ENCODE measurements at places on chromosomes 7 and 10. TPM values are rescaled to one million over a fixed set of nuclear protein-coding genes. Genes with fewer than 3 reads are reported as not detected.

GRCh38 chr7:44534501-44534900 lies 6.6 kb downstream of the NPC1L1 start:
- peak; percentile 73 for DNase-seq

EBLN1 gene
- total RNA-seq, result not detected

- peak; percentile 91 for DNase-seq
These were observed 1.7 kb downstream of the SFXN3 start for GRCh38 chr10:101032637-101033224.

DNA sequence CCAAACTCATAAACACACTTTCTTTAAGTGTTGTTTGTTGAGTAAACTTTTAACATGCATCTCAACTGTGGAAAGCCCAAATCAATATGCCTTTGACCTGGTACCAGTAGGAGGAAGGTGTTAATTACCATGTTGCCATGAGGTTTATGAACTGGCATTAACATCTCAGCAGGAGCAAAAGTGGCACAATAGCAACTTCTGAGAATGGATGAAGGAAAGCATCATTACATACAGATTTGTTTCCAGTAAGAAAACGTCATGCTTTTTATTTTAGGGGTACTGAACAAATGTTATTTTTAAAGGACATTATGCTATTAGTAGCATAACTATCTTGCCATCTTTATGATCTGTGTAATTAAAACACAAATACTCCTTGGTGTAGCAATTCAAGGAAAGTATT lies 51.1 kb downstream of the ARMC3 start:
- DNase-seq, result no peak

- no peak for DNase-seq
These were observed 81.0 kb upstream of the KMT2E start for GRCh38 chr7:104933022-104933421.

GRCh38 chr7:121872831-121873288 lies at the start of gene PTPRZ1:
Gene PTPRZ1 (plus strand): TSS chr7:121873161. CDS start chr7:121873500, 339 bp downstream.
- no peak for DNase-seq

TAS2R5 gene
- not detected for total RNA-seq

GRCh38 chr7:3955751-3956696 lies 655.0 kb downstream of the SDK1 start:
- peak; percentile 69 for DNase-seq

- peak; percentile 58 for DNase-seq
These were observed 115.3 kb upstream of the BMPER start for GRCh38 chr7:33789871-33790630.

- DNase-seq, result no peak
These were observed 48.4 kb downstream of the ZNF503 start for GRCh38 chr10:75353183-75353582.

DNA sequence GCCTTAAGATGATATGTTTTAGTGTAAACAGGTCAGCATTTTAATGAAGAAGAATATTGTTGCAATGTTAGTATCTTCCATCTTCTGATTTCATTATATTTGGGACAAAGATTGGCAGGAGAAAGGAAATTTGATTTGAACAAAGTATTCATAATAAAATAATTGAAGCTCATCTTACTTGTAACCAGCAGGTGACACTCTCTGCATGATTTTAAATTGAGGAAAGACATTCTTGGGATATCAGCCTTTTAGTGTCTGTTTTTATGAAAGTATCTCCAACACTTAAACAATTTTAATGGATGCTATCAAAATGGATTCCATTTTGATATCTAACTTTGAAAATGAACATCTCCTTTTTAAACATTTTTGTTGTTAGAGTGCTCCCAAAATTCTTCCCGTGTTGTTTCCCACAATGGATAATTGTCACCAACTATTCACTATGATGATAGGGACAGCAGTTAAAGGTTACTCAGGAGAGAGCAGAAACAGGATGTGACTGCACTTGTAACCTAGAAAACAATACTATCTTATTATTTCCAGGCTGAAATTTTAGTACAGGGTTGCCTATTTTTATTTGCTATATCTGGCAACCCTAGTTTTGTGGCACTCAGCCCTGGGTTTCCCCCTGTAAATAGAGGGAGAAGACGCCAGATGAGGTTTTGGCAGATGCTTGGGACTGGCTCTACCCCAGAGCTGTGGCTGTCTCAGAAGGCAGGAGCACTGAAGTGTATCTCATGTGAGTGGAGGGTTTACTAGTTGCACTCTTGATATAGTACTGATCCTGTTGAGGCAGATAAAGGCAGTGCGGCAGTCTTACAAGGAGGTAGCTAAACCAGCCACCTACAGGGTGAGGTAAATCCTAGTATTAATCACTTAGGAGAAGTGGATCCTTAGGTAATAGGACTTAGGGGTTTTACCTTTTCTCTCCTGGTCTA lies 31.0 kb upstream of the ABCB4 start:
- DNase-seq, result peak; percentile 37

SFRP4 gene
- total RNA-seq, result 8.3 TPM

DNA sequence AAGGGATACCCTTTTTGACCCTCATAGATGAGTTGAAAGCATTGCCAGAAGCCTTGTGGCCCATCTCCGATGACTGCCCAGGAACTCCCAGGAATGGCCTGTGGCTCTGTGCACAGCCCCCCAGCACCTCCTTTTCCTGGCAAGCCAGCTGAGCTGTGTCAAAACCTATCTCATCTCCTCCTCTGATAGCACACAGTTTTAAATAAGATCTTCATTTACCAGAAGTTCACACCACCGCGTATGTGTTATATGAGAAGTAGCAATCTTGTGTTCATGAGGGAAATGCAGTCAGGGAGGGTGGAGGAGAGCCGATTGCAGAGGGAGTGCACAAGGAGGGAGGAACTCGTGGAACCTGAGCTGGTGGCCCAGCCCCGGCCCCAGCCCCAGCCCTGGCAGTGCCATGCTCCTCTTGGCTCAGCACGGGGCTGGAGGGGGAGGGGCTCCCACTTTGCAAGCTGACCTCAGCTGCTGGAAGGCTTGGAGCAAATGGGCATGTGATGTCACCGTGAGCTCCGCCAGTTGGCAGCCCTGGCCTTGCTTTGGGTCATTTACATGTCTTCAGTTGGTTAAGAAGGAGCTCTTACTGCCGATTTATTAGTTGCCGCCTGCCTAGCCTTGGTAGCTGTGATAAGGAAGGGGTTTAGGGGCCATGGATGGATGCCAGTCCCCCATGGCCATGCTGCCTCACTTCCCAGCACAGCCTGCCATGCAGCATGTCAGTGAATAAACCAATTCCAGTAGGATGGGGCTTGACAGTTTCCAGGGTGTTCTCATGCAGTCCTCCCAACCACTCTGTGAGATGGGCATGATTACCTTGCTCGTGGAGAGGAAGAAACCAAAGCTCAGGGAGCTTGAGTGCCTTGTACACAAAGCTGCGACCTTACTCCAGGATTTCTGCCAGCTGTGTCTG lies 20.0 kb downstream of the UNC5B start:
- DNase-seq, result peak; percentile 93

- DNase-seq, result no peak
These were observed 383.4 kb upstream of the ADARB2 start for GRCh38 chr10:2120746-2121145.

Measured in H4 (cell line).